Brain microvascular endothelial cell (primary cell): ENCODE measurements at places on chromosomes 6 and 20.

DNA sequence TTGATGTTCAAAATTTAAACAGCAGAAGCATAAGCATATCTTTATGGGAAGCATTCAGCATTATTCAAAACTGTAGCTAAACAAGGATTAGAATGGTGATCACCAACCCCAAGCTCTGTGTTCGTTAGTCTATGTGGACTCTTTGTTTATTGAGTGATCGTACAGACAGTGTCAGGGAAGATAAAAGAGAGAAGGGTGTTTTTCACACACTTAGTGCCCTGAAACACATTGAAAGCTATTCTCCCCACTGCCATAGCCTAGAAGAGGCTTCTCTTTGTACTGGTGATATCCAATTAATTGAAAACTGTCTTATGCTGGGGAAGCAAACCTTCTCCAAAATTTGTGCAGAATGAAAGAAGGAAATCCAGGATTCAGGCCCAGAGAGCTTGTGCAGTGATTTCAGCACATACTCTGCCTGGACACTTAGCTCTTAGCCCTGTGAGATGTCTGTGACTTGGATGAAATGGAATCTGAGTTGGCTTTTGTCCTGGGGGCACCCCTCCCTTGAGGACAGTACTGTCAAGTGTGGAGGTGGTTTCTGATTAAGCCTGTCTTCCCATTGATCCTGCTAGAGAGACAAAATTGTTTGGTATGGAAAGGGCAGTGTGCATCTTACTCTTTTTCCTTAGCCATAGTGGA is 125.7 kb upstream of the MTHFD1L start:
- no peak for DNase-seq

DNA sequence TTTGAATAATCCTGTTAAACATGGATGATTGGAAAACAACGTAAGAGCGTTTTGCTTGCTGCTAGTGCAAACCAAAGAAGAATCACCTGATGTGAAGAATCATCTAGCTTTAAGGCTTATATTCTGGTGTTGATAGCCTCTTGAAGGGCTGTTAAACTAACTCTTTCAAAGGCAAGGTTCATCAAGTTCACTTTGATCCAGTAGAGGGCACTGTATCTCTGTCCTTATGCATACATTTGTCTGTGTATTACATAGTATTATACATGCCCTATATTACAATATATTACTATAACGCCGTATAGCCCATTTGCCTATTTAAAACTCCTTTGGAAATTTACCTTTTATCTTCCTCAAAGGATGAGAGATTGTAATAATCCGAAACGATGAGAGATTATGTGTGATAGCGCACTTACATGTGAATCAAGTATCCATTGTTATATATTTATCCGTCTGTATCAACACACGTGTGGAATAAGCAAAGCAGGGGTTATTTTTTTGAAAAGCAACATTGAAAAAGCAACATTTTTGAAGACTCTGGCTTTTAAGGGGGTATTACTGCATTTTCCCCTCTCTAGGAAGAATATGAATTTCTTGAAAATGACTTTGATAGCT is 50.8 kb upstream of the NRN1 start:
- peak; percentile 61 for DNase-seq

- DNase-seq = no peak
Measured at GRCh38 chr6:68724060-68724459, 89.0 kb downstream of the ADGRB3 start.

DNA sequence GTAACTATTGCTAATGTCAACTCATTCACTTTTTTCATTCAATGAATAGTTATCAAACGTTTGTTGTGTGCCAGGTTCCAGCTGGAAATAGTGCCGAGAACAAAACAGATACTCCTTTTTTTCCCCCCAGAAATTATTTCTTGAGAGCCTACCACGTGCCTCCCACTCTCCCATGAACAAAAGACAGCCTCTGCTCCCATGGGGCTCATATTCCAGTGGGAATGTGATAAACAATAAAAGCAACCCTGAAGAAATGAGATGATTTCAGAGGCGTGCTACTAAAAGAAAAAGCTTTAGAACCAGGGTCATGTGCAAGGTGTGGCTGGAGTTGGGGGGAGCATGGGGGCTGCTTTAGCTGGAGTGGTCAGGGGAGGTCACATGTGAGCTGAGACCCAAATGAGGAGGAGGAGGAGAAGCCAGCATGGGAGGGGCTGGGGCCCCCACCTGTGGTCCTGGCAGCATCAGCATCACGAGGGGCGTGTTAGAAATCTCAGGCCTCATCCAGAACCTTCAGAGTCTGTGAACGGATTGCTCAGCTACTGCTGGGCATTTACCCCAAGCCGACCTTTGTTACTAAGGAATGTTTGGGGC is 157.4 kb downstream of the EYA2 start:
- no peak for DNase-seq

- peak; percentile 84 for DNase-seq
Measured at GRCh38 chr20:31842471-31843157, 2.8 kb downstream of the FOXS1 start.

DNA sequence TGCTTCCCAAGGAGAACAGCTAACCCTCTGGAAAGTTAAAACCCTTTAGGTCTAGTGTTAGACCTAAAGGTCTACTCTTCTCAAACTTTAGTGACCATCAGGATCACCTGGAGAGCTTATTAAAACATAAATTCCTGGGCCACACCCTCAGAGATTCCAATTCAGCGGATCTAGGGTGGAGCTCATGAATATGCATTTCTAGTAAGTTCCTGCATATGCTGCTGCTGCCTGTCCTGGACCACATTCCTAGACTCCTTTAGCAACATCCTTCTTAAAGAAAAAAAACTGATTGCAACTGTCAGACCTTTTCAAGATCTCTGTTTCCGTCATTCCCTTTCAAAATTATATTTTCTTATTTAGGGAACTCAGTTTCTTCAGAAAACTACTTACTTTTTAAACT is 31.2 kb downstream of the SNAP25 start:
- DNase-seq = no peak

- no peak for DNase-seq
Measured at GRCh38 chr20:43183536-43184070, 6.1 kb downstream of the PTPRT start.

- DNase-seq = no peak
Measured at GRCh38 chr20:57611586-57612311, 8.5 kb downstream of the ZBP1 start.

- no peak for DNase-seq
Measured at GRCh38 chr20:62546606-62547005, 70.8 kb upstream of the GATA5 start.

GRCh38 chr20:61850926-61851900 is 214.5 kb downstream of the TAF4 start:
- no peak for DNase-seq

- DNase-seq = no peak
Measured at GRCh38 chr6:119543332-119543731, 193.8 kb upstream of the MAN1A1 start.

GRCh38 chr6:42724825-42725224 is 2.4 kb upstream of the PRPH2 start:
- DNase-seq = no peak

- no peak for DNase-seq
Measured at GRCh38 chr6:20415304-20415703, 13.6 kb downstream of the E2F3 start.

DNA sequence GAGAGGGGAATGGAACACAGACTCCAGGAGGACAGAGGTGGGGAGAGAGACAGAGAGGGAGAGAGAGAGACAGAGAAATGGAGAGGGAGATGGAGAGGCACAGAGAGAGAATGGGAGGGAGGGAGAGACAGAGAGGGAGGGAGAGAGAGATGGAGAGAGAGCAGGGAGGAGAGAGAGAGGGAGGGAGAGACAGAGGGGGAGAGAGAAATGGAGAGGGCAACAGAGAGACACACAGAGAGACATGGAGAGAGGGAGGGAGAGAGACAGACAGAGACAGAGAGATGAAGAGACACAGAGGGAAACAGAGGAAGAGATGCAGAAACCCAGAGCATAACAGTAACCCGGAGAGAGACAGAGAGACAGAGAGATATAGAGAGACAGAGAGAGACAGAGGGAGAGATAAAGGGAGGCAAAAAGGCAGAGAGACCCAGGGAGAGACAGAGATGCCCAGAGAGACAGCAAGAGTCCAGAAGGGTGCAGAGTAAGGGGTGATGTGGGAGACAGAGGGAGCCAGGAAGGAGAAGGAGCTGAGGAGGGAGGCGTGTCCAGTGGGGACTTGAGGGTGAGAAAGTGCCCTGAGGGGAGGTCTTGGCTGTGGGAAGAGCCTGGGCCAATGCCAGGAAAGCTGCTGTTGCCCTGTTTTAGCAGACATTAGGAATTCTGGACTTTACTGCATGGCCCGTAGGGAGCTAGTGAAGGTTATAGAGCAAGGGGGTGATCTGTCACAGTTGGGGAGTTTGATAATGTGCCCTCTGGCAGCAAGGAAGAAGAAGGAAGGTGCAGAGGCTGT is 78.3 kb downstream of the SRC start:
- no peak for DNase-seq

- no peak for DNase-seq
Measured at GRCh38 chr20:4243071-4243470, 227.7 kb upstream of the RNF24 start.

DNA sequence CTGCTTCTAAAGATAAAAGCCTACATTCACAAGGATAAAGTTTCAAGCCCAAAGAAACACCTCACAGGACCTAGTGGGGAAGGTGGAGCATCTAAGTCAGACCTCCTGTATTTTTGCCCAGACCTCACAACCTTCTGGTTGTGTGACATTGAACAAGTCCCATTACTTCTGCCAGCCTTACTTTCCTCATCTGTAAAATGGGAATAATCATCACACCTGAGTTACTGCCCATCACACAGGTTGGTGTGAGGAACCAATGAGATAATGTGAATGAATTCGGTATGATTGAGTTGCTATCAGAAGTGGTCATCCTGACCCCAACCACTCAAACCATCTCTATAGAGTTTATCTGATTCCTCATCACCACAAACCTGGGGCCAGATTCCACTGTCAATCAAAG is 11.1 kb upstream of the SLC22A23 start:
- no peak for DNase-seq

GRCh38 chr6:259901-260508 is 32.3 kb upstream of the DUSP22 start:
- no peak for DNase-seq

DNA sequence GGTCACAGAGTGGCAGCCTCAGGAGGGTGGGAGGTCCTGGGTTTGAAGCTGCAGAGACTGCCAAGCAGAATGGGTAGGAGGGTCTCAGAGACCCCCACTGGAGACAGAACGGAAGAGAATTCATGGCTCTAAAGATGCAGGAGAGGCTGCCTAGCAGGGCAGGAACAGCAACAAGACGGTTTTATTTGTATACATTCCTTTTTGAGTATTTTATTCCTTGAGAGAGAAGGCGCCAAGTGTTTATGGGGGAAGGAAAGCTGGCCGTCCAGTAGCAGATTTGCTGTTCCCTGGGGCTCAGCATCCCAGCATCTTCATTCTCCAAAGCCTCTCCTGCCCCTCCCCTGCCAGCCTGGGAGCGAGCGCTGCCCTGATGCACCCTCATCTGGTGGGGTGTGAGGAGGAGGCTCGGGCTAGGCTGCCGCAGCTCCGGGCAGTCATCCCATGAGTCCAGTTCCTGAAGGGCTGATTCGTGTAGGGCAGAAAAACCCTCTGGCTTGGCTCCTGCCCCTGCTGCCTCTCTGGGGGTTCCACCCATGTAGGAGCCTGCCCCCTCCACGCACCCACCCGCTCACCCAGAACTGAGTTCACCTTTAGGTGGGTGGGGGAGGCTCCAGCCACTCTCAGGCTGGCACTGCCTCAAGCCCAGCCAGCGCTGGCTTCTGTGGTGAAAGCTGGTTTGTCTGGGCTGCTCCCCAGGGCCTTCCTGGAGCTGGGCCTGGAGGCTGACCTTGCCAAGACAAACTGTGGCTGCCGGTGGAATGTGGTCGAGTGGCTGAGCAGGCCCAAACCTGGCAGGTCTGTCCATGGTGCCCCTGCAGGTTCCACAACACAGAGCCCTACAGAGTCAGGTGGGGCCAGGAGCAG is 32.4 kb downstream of the CPXM1 start:
- DNase-seq = no peak

DNA sequence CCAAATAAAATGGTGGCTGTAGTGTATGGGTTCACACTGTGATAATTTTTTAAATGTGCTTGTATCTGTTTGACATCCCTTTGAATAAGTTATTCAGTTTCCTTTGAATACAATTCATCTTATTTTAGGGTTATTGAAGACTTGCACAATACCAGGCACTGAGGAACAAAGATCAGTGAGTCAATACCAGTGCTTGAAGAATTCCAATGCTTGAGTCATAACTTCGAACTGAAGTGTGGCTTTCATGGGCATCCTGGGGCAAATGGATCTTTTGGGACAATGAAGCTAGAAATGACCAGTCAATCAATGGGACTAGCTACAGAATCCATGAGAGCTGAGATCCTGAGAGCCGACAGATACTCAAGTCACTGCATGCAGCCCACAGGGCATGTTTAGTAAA is 349.9 kb upstream of the FLRT3 start:
- DNase-seq = no peak

DNA sequence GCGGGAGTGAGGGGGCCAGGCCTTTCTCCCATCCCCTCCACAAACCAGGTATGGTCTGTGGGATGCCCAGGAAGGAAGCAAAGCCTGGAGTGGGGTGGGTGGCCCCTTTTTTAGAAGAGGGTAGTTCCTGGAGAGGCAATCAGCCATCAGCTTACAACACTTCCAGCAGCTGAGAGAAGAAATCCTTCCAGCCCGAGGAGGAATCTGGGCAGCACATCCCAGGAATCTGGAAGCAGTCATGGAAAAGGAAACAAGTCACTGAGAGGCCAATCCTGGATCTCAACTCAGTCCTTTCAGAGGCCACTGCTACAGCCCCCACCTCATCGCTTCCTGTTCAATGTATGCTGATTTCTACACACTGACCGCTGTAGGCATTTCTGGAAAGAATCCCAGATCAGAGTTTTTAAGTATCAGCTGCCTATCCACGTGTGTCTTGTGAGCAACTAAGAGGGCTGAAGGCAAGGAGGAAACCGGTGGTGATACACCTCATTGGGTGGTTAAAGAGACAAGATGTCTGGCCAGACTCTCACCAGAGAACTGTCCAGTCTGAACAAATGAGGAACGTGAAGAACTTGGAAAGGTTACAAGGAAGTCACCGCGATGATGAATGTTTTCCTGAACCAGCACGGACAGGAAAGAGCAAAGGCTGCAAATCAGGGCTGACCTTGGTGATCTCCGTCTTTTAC is 92.9 kb upstream of the SHLD1 start:
- DNase-seq = peak; percentile 95

- no peak for DNase-seq
Measured at GRCh38 chr6:39822846-39823815, 31.0 kb downstream of the DAAM2 start.

GRCh38 chr6:155013457-155013876 is 18.4 kb downstream of the TIAM2 start:
- DNase-seq = no peak

- no peak for DNase-seq
Measured at GRCh38 chr20:50799176-50799889, 4.5 kb downstream of the BCAS4 start.

DNA sequence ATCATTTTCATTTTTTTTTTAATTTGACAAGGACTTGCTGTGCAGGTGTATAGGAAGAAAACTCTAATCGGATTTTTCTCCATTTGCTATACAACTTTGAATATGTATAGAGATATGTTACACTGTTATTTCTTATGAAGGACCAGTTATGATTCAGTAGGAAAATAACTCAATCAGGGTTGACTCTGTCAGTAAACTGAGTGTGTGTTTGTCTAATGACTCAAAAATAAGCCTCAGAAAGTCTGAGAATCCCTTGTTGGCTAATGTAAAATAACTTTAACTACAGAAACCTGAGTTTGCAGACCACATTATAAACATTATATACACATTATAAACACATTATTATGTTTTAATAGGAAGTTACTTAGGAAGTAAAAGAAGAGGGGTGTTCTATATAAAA is 352.6 kb downstream of the RIMS1 start:
- peak; percentile 12 for DNase-seq
